ENCODE measurements at places on chromosomes 12 and 14.

DNA sequence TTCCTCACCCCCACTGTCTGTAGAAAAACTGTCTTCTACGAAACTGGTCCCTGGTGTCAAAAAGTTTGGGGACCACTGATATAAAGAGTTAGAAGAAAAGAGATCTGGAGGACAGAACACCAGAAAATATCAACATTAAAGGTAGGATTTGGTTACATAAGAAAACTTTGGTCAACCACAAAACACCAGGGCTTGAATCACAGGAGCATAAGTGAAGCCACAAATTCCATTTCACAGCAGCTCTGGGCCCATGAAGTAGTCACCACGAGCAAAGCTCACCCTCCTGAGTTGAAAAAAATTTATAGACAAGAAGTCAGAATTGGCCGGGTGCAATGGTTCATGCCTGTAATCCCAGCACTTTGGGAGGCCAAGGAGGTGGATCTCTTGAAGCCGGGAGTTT is 19.4 kb downstream of the RALGAPA1 start:
- DNase-seq, result no peak

GRCh38 chr14:36517242-36518030 is 2.6 kb downstream of the NKX2-1 start:
- DNase-seq, result no peak

- no peak for DNase-seq
These were observed 19.9 kb downstream of the BDKRB2 start for GRCh38 chr14:96224480-96225096.

- DNase-seq, result no peak
These were observed 11.8 kb downstream of the SLC39A5 start for GRCh38 chr12:56241424-56242303.

- no peak for DNase-seq
These were observed 39.6 kb downstream of the PPP4R4 start for GRCh38 chr14:94213741-94214140.

- DNase-seq, result no peak
These were observed 91.3 kb downstream of the NINJ2 start for GRCh38 chr12:571795-572531.

DNA sequence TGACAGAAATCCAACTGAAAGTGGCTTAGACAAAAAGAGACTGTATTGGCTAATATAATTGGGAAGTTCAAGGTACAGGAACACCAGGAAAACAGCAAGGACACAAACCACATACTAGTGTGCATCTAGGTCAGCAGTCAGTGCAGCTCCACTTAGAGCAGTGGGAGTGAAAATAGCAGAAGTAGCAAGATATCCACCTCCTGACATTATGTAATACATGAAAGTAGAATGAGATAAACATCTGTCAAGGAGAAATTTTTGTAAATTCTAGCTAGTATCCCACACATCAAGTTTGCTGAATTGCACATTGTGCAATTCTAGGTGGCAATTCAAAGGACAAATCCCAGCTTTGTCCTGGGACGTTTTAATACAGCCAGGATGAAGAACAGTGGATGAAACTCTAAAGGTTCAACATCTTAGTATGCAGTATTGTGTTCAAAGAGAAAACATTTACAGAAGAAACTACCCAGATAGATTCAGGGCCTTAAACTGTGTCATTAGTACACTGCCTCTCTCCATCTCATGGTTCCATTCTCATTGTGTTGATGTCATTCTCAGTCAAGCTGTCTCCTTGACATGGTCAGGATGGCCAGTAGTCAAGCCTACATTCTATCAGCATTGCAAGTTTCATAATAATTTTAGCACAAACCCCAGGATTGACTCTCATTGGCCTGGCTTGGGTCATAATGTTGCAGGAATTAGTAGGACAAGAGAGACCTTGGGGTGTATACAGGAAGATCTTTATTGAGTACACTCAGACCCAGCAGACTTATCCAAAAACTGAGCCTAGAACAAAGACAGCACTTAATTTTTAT is 56.8 kb downstream of the SDR9C7 start:
- DNase-seq, result no peak

Measured in NCI-H1436 treated with DMSO at 0.1 percent for 48 hours (cell line).